ENCODE measurements at places on chromosomes 12 and 14.
A peak's percentile ranks its signal among the peaks of the same experiment; 100 is the strongest.

- DNase-seq: peak; percentile 40
Measured at GRCh38 chr12:40144023-40144422, 38.1 kb upstream of the SLC2A13 start.

DNA sequence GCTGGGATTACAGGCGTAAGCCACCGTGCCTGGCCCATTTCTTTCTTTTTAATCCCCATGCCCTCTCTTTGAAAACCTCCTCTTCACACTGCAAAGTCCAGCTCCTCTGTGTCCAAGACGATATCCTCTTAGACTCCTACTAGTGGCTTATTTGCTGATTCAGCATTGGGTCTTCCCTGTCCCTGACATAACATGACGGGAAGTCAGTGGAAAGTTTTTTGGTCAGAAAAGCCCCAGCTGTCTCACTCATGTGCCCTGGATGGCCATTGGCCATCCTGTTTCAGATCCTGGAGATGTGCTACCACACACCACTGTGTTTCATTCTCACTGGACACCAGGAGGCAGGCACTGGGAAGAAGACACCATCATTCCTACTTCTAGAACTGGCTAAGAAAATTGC is 102.6 kb upstream of the MED13L start:
- no peak for DNase-seq

- no peak for DNase-seq
Measured at GRCh38 chr12:101047652-101048051, 162.4 kb downstream of the SLC5A8 start.

DNA sequence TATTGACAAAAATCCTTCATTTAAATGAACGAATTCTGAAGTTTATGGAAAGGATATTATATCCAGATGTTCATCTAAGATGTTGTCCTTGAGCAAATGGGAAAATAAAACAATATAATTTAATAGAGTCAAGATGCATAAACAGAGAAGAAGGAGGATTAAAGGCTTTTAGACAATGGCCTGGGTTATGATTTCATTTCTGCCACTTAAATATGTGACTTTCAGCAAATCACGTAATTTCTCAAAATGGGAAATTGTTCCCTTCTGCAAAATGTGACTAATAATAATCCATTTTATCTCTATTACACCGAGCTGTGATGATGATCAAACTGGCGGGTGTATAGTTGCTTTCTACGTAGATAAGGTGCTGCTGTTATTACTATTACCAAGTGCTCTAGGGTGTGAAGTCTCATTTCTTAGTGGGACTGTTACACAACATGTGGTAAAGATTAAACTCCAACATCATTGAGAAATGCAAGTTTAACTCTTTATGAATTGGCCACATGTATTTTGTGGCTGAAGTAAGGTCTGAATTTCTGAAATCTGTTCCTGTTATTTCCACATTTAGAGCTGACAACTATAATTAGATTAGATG is 157.0 kb downstream of the MYRFL start:
- no peak for DNase-seq

DNA sequence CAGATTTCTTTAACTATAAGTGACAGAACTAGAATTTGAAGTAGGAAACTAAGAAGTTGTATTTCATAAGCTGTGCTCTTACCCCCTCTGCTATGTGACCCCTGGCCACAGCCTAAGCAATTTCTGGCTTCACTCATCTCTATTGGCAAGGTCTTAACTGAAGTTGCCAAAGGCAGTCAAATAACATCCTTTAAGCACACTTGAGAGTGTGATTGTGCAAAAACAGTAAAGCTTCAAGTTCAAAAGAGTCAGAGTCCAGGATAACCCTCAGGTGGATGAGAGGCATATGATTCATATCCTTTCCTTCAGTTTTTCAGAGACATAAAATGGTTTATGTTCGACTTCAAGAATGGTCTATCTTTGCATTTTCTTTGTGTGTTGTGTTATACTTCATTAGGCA is 45.2 kb downstream of the GRIP1 start:
- no peak for DNase-seq

- no peak for DNase-seq
Measured at GRCh38 chr14:62614122-62614521, 431.1 kb downstream of the KCNH5 start.
